ENCODE measurements at places on chromosomes 12 and 14. TPM values are rescaled to one million over a fixed set of nuclear protein-coding genes. Genes with fewer than 3 reads are reported as not detected.

Gene APOF
- total RNA-seq, result not detected

Gene TPPP2
- total RNA-seq, result not detected

Gene SLC7A8
- total RNA-seq, result 3.1 TPM

Gene PLEKHG3
- 6.6 TPM for total RNA-seq

Gene MARK3
- total RNA-seq, result 88.0 TPM

Measured in activated naive CD8-positive, alpha-beta T cell treated with anti-CD3 and anti-CD28 coated beads, Interleukin-2, amount 10 ng/mL, durations not matched to agents 7 days and 5 days (primary cell).